ENCODE measurements at places on chromosomes 4 and X.

DNA sequence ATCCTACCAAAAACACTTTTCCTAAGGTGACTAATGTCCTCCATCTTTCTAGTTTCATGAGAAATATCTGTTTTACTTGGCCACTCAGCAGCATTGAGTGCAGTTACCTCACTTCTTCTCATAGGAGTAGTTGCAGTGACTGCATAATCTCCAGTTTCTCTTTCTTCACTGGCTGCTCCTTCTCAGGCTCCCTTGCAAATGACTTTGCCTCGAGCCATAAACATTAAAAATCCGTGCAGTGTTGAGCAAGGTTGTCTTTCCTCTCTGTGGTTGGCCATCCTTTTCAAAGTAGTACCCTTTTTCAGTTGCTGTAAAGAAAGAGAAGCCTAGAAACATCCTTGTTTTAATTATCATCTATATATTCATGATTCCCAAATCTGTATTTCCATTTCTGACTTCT is 10.2 kb upstream of the PRKG2 start:
- no peak for DNase-seq

DNA sequence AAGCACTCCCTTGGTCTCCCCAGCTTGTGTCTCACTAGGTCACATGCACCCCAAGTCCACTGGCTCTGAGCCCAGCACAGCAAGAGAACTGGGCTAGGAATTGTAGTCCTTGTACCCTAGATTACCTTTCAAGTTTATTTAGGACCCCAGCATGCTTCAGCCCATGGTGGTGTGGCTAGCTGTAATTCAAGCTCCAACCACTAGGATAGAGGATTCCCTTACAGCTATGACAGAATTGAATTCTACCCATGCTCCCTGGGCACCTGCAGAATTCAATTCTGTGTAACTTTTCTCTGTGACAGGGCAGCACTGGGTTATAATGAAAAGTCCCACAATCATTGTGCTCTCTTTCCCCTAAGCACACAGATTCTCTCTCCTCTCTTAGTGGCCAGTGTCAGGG is 253.8 kb upstream of the DMD start:
- no peak for DNase-seq

DNA sequence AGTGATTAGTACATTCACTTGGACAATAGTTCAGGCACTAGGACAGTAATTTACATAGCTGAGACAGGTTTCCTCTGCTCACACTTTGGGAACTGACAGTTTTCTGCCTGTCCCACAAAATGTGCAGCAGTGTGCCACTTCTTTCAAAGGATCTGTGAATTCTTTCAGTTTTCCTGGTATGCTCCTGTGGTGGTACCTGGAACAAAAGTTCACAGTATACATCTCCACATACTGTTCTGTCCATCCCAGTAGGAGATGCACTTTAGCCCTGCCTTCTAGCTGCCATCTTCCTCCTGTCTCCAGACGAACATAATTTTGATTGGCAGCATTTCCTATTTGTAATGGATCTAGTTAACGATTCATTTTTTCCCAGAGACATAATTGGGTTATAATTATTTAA is 360.8 kb upstream of the CXorf51B start:
- no peak for DNase-seq

DNA sequence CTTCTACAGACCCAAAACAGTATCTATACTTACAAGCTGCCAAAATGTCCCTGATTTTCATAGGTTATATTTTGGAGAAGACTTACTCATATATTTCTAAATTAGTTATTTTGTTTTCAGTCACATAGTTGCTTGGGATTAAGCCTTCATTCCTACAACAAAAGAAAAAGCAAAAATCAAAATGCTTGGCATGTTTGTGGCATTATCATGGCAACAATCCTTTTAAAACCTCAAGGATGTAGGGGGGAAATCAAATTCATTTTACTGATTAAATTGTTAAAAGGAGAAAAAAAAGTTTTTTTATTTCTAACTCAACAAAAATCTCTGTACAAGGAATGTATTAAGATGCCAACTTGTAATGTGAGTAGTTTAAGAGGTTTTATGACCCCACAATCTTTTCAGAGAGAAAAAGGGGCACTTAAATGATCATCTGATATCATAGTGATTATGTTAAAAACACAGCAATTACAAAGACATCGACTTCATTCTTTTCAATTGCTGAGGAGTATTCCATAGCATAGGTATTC is 23.5 kb downstream of the TXK start:
- no peak for DNase-seq

DNA sequence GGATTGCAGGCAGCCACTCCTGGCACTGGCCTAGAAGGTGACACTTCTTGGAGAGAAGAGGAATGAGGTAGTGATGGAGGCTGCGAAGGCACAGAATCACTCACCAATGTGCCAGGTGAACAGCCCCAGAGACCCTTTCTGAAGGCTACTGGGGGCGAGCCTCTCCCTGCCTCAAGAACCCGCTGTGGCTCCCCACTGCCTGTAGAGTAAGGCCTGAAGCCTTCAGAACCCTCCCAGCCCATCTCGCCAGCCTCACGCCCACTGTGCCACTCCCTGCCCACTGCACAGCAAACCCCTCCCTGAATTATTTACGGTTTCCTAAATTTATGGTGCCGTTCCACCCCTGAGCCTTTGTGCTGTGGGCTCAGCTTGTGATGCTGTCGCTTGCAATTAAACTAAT is 24.2 kb upstream of the SORCS2 start:
- no peak for DNase-seq

DNA sequence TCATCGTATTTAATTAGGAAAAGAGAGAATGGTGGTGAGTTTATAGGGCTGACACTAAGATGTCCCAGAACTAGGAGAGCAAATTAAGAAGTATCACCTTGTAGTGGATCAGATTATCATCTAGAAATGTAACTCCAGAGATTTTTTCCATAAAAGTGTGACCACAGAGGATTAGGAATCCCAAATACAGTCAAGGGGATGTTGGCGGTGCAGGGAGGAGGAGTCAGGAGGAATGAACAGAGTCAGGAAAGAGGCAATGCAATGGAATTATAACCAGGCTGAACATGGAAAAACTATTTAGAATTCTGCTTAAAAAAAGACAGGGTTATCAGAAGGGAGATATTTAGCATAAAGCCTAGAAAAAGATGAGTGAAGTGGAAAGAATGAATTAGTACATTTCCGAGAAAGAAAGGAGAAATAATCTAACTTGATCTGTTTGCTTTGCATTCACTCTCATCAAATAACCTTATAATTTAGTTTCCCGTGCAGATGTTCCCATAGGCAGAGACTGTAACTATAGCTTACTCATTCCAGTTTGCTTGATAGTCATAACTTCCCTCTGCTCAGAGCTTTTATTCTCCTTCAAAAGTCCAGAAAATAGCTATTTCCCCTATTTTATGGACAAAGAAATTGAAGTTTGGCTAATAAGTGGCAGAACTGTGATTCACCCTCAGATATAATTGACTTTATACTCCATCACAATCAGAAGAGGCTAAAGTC is 56.4 kb downstream of the SCFD2 start:
- no peak for DNase-seq

- DNase-seq, result peak; percentile 48
Observed at GRCh38 chr4:153222707-153223426, 18.6 kb downstream of the TRIM2 start.

DNA sequence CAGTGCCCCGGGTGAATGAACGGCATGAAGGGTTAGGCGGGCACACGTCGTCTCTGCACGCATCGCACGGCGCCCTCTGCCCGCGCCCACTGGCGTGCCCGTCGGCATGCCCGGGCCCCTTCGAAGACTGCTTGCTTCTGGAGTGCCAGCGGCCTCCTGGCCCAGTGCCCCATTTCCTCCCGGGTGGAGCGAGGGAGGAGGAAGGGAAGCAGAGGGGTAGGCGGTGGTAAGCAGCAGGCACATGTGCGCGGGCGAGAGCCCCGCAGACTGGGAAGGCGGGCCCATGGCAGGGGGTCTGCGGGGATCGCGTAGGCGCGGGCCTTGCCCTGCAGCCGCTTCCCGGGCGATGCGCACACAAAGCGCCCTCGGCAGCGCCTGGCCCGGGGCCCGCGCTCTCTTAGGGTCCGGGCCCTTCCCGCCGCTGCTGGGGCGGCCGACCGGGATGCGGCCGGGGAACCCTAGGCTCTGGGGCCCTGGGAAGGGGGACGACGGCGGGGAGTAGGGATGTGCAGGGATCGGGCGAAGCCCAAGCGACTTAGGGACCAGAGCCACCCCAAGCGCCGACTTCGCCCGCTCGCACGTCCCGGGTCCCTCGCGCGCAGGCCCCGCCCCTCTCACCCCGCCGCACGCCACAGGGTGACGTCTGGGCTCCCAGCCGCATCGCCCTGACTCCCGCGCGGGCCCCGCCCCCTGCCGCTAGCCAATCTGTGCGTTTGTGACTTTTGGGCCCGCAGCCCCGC is 866 bp upstream of the EMD start:
- DNase-seq, result no peak

DNA sequence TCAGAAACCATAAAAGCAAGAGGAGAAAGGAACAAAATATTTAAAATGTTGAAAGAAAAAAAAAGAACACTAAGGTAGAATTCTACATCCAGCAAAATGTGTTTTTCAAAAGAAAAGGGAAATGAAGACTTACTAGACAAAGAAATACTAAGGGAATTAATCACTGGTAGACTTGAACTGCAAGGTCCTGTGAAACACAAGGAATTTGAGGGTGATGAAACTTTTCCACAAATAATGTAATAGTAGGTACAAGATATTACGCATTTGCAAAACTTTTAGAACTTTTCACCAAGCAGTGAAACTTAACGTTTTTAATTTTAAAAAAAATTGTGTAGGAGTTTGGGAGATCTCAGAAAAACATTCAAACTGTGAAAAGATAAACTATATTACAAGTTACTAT is 180.3 kb upstream of the MAGEB16 start:
- no peak for DNase-seq

DNA sequence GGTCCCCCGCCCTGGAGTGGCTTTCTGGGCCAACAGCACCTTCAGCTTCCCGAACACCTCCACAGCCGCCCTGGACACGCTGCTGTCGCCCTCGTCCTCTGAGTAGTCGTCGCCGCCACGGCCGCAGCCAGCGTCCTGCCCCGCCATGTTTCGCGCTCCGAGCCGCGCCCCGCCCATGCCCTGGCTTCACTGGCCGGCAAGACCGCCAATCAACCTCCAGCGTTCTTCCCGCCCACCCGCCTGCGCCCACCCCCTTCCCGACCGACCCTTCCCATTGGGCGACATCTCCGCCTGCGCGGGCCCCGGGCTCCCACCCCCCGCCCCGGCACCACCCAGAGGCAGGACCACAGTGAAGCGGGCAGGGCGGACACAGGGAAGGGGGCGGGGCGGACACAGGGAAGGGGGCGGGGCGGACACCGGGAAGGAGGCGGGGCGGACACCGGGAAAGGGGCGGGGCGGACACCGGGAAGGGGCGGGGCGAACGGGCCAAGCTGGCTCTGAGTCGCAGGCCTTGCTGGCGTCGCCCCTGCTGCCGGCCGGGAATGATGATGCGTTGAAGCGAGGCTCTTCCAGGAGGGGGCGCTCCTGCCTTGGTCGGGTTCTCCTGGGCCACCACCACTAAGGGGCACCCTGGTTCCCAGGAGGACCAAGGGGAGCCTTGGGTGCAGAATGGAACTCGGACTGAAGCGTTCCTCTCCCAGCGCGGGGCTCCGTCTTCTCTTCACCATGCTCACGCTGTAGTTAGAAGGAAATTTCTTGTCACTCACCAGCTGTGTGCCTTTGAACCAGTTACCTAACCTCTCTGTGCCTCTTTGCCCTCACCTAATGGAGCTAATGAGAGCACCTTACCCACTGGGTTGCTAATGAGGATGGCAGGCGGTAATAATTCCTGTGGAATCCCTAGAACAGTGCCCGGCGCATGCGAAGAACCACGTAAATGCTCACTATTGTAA is at the start of gene HAUS7:
Gene HAUS7, minus strand, starts transcription at position 166 of the 953 bp plus-strand sequence. Its CDS starts 19 bp downstream, at position 147.
- peak; percentile 78 for DNase-seq

- DNase-seq, result no peak
Observed at GRCh38 chr4:2621419-2621818, 85.0 kb downstream of the FAM193A start.

DNA sequence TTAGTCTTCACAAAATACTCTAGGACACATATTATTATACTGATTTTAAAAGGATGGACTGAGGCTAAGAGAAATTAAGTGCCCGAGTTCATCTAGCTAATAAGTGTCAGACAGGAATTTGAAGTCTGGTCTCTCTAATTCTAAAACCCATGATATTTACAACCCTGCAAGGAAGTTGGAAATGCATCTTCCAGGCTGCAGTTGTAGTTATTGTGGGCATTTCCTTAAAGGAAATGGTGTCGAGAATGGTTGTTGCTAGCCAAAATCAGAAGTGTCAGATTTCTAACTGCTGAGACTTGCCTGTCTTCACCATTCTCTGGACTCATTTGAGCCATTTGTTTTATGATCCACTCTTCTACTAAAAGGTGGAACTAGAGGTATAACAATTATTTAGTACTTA is 82.5 kb downstream of the FAT4 start:
- no peak for DNase-seq

DNA sequence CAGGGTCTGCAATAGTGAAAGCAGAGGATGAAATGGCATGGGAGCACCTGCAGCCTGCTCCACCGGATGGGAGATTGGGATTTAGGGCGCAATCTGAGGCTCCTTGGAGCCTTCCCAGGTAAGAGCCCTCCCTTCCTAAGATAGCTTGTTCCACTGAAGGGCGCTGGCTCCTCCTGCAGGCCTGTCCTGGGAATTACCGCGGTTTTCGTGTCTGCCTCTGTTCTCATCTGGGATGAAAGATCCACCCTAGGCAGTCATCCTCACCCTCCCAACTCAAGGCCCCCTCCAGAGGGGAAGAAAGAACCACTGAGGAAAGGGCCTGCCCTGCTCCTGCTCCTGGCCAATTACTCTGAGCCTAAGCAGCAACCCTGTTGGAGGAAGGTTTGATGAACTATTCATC is 547.5 kb downstream of the SMARCA1 start:
- DNase-seq, result no peak

DNA sequence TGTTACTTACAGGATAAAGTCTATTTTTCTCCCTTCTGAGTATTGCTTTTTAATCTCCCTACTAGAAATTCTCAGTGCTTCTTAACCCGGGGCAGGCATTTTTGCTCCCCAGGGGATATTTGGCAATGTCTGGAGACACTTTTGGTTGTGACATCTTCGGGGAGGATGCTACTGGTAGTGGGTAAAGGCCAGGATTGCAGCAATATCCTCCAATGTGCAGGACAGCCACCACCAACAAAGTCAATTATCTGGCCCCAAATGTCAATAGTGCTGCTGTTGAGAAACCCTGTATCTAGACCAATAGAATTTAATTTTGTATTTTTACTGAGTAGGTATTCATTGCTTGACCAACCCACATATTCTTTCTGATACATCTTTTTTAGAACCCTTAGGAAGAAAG is 669.5 kb upstream of the MAGEB2 start:
- no peak for DNase-seq

- no peak for DNase-seq
Observed at GRCh38 chrX:153830640-153831428, 490 bp upstream of the PDZD4 start.

GRCh38 chrX:121146059-121146628 is 98.7 kb downstream of the GLUD2 start:
- no peak for DNase-seq

Measured in T-helper 2 cell (primary cell).